ENCODE measurements at places on chromosomes 1 and 21.

GRCh38 chr1:115320377-115320776 lies 17.7 kb downstream of the NGF start:
- no peak for DNase-seq

GRCh38 chr1:234512451-234512861 lies 33.5 kb upstream of the TARBP1 start:
- no peak for DNase-seq

- no peak for DNase-seq
Measured at GRCh38 chr1:3002349-3003038, 18.8 kb upstream of the ACTRT2 start.

GRCh38 chr21:43762303-43763128 lies 13.6 kb downstream of the CSTB start:
- no peak for DNase-seq

- DNase-seq: no peak
Measured at GRCh38 chr1:165168467-165168866, 188.0 kb downstream of the LMX1A start.

DNA sequence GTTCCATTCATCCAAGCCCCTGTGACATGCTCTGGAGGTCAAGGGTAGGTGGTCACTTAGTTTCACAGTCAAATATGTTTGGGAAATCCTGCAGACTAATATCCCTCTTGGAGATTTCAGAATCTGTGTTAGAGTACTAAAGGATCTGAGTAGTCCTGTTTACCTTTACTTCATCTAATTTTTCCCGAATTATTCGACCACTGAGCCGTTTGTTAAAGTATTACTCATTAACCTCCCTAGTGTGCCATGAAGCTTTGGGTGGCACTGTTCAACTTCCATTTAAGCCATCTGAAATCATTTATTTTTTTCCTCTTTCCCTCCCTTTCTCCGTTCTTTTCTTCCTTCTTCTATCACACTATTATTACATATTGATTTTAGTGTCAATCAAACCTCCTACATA lies 109.9 kb downstream of the NGF start:
- DNase-seq: no peak

DNA sequence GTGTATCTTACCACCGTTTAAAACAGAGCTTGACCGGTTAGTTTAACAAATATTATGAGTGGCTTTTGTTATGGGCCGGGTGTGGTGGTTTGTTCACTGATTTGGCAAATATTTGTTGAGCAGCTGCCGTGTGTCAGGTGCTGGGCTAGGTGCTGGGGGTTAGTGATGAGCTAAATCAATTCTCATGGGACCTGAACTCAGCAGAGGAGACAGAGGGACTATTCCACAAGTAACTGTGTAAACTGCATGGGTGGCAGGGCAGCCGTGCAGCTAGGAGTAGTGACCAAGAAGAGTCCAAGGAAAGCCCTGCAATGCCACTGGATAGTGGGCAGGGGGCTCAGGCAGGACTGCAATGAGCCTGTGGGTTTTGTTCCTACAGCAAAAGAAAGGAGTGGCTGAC lies 11.2 kb upstream of the C2CD2 start:
- DNase-seq: no peak

- no peak for DNase-seq
Measured at GRCh38 chr1:218031901-218032300, 253.2 kb upstream of the RRP15 start.

DNA sequence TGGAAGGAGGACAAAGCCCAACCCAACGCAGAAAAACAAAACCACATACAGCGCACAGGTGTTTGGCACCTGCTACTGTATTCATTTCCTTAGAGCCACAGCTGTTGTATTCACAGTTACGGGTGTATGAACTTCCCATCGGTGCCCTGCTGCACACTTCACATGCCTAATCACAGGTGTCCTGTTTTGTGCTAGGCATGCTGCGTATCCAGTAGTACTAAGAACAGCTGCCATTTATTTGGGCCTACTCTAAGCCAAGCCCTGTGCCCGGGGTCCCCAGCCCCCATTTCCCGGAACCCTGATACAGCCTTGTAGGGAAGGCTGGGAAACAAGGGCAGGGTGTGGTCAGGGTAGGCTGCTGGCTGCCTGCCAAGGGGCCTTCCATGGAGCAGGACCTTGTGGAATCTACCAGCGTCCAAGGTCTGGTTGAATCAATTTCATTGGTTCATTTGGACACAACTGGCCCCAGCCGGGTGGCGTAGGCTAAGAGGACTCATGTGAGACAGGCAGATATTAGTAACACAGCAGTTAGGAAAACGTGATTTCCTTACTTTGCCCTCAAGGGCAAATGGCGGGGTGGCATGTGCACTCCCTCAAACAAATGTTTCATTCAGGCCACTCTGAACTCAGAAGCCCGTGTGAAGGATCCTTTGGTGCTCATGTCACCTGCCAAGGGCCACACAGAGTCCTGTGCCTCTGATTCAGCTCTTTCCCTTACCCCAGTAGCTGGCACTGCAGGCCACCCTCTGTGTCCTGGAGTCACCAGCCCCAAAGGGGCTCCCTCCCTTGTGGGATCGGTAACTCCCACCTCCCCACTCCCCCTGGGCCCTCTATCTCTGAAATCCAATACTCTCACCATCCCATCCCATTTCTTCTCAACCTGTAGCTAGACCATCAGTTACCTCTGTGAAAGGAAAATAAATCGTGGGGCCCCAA lies 986 bp upstream of the RNF186 start:
- no peak for DNase-seq

- DNase-seq: no peak
Measured at GRCh38 chr21:42189860-42190485, 29.0 kb upstream of the ABCG1 start.

GRCh38 chr1:96912248-96912647 lies 190.7 kb downstream of the PTBP2 start:
- DNase-seq: no peak

DNA sequence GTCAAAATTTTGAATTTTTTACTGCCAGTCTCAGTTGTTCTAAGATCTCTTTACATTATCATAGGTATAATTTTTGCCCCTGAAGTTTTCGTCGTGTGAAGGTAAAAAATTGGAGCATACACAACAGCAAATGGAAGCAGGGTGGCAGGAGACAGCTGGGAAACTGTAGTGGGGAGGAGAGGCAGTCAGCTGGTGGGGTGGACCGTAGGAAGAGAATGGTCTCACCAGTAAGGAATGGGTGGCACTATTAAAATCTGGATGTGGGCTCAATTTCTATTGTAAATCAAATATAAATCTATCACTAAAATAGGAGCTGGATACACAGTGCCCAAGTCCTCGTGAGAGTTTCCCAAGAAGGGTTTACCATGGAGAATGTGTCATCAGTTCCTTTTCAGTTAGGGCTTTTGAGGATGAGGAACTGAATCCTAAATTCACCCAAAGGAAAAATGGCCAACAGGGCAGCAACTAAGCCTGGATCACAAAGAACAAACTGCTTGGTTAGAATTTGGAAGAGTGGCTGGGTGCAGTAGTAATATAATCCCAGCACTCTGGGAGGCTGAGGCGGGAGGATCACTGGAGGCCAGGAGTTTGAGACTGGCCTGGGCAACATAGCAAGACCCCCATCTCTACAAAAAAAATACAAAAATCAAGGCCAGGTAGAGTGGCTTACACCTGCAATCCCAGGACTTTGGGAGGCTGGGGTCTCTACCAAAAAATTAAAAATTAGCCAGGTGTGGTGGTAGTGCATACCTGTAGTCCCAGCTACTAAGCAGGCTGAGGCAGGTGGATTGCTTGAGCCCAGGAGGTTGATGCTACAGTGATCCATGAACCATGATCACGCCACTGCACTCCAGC lies 10.5 kb upstream of the IRF2BP2 start:
- DNase-seq: no peak

GRCh38 chr1:84260852-84261518 lies 40.5 kb upstream of the SAMD13 start:
- DNase-seq: no peak

DNA sequence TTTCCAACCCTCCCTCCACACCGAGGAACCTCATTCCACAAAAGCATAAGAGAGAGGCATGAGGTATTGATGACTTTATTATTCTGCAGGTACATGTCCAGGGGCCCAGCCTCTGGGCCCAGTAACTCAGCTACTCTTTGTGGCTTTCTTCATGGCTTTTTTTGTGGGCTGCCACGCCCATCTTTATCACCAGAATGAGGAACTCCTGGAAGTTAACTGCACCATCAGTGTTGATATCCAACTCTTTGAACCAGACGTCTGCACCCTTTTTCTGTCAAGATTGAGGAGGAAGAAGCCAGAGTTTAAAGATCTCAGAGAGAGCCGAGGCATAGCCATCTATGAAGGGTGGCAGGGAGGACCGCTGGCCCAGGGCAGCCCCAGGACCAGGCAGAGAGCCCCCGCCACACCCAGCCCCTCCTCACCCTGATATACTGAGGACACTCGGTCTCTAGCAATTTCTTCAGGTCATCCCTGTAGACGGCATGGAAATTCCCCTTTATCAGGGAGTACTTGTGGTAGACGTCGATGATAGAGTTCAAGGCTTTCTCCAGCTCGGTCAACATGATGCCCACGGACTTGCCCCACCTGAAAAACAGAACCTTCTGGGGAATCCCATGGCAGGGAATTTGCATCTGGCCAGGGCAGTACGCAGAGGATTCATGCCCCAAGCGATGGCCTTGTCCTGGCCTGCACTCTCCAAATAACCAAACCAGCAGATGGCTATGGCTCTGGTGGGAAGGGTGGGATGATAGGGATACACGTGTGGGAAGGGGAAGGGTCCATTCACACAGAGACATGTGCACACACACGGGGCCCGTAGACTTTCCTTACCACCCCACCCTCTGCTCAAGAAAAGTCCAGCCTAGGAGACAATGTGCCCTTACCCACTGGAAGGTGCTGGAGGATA lies 647 bp downstream of the S100A8 start:
- DNase-seq: no peak

GRCh38 chr1:41547781-41548560 lies 63.5 kb upstream of the EDN2 start:
- DNase-seq: no peak

DNA sequence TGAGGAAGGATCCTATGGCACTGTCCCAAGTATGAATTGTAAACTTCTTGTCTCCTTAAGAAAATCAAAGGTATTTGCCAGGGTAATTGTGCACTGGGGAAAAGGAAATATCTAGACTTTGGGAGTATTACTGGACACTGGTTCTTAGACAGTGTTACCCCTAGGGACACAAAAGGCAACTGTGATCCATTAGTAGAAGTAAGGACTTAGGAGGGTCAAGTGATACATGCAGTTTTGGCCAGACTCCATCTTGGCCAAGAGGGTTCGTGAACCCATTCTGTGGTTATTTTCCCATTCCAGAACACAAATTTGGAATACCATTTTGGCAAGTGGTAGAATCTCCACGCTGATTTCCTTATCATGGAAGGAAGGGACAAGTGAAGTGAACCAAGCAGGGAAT lies 98.1 kb downstream of the TM2D1 start:
- DNase-seq: no peak

DNA sequence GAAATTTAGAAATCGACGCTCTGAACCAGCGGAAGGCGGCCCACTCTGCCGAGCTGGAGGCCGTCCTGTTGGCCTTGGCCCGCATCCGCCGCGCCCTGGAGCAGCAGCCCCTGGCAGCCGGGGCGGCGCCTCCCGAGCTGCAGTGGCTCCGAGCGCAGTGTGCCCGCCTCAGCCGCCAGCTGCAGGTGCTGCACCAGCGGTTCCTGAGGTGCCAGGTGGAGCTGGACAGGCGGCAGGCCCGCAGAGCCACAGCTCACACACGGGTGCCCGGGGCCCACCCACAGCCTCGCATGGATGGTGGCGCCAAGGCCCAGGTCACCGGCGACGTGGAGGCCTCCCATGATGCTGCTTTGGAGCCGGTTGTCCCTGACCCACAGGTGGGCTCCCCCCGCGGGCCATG lies 47.0 kb upstream of the DIP2A start:
- no peak for DNase-seq

GRCh38 chr1:56370513-56370912 lies 208.8 kb downstream of the PLPP3 start:
- no peak for DNase-seq

- no peak for DNase-seq
Measured at GRCh38 chr1:33400153-33400911, 30.6 kb downstream of the PHC2 start.

- DNase-seq: no peak
Measured at GRCh38 chr1:240800291-240800690, 188.3 kb upstream of the GREM2 start.

DNA sequence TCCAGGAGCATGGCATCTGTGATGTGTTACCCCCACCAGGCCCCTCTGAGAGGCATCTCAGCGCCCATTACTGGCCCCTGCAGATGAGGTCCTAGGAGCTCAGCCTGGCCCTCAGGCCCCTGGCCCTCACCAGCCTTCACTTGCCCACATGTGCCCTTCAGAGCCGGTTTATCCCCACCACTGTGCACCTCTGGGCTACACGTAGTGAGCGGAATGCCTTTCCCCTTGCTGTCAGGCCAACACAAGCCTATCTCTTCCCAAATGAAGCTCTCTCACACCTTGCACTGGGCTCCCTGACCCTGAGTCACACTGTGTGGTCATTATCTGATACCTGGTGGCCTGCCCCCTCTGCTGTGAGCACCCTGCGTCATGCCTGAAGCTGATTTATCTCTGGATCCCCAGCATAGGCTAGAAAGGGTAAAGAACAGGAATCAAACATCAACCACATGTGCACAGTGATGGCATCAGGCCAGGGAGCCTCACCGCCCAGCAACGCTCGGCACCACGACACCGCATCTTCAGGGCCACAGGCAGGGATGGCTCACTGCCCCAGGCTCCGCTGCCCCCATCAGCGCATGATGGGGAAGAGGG lies 49.1 kb downstream of the GLIS1 start:
- DNase-seq: no peak

DNA sequence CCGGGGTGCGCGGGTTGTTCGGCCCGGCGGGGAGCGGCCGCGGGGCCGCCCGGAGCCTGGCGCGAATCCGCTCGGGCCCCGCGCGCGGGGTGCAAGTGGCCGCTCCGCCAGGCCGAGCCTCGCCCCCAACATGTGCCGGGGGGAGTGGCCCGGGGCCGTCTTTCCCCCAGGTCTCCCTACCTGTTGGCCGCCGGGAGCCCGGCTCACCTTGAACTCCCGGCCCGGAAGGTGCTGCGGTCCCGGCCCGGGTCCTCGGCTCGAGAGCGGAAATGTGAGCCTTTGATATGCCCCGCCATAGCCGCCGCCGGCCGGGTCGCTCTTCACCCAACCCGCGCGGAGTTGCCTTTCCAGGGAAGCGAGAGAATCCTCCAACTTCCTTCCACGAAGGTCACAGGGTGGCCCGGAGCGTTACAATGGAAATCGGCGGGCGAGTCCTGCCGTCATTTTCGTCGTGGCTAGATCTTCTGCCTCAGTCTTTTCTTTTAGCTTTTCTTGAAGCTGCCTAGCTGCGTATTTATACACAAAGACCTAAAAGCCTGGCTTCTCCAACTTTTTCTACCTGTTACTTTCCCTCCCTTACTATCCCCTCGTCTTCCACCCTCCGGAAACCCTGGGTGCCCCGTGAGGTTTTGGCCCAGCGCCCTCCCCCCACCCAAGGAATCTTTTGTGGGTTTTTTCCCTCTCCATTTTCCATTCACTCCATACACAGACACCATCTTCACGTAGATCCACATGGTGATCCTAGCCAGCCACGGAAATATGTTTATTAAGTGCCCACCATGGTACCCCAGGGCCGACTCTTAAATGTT lies 867 bp downstream of the PTGFRN start:
- peak; percentile 56 for DNase-seq

GRCh38 chr1:220991959-220992704 lies 112.9 kb downstream of the HLX start:
- no peak for DNase-seq

GRCh38 chr1:11725616-11726015 lies 10.3 kb upstream of the AGTRAP start:
- no peak for DNase-seq

GRCh38 chr1:116950517-116951199 lies 40.9 kb downstream of the PTGFRN start:
- DNase-seq: no peak

Data from stimulated activated naive CD8-positive, alpha-beta T cell treated with anti-CD3 and anti-CD28 coated beads, Interleukin-15, Interleukin-2, amounts not matched to agents 100 U/mL and 50 U/mL, for 24 hours (primary cell).